Fibroblast of gingiva (primary cell): ENCODE measurements at places on chromosomes 6 and 20.

- no peak for DNase-seq
Observed at GRCh38 chr6:69164564-69165229, 529.6 kb downstream of the ADGRB3 start.

DNA sequence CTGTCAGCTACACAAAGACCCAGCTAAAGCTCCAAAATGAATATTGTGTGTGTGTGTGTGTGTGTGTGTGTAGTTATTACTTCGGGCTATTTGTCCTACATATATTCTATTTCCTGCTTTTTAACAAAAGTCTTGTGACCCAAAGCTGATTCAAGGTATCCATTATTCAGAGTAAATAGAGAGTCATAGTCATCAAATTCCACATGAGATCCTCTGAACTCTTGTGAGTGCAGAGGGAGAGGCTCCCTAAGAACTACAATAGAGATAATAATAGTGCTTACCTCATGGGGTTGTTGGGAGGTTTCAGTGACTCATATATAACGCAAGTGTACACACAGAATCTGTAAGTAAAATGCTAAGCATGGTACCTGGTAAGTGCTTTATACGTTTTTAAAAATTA, 95.6 kb upstream of the SHLD1 start:
- DNase-seq = peak; percentile 63

GRCh38 chr6:77249560-77249959, 213.7 kb downstream of the HTR1B start:
- no peak for DNase-seq

DNA sequence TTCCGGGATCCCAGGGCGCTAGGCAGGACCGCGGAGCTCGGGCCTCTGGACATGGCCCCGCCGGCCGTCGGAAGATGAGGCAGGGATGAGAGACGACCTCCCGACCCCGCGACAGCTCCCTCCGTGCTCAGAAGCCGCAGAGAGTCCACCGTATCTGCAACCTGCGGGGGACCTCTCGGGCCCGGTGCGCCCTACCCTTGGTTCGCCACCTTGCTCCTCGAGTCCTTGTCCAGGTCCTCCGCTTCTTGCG, 301 bp downstream of the PPP1R3D start:
- DNase-seq = no peak

- DNase-seq = peak; percentile 6
Observed at GRCh38 chr20:49446808-49447207, 35.7 kb downstream of the KCNB1 start.

DNA sequence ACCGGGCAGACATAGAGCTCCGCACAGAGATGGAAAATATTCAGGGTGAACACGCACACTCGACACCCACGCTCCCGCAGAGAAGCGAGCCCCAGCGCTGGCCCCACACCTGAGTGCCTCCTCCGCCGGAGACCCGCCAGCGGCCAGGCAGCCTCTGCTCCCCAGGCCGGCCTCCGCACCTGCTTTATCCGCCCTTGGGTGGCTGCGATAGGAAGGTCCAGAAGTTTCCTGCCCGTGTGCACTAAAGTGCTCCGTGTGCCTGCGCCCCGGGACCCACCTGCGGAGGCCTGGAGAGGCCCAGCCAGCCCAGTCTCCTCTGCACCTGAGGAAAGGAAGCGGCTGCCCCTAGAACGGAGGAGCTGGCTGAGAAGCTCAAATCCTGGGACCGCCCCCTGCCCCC, 10.8 kb upstream of the FOXC1 start:
- DNase-seq = no peak

DNA sequence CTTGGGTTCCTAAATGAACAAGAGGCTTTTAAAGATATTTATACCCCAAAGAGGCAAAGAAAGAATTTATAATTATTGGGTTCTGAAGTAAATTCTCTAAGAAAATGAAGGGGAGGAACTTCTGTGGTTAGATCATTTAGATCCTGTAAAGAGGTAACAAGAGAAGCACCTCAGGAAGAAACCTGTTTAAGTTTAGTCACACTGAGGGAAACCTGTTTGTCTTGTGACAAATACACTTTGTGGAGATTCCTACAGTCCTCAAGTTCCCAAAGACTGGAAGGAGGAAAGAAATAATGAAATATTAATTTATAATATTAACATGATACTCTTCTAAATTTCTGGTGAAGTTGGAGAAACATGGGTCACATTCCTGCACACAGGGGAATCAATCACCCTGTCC, 647.5 kb downstream of the EYS start:
- DNase-seq = no peak

GRCh38 chr20:38863024-38863851, 57.7 kb downstream of the PPP1R16B start:
- DNase-seq = no peak

- DNase-seq = peak; percentile 17
Observed at GRCh38 chr6:148629592-148630465, 117.0 kb upstream of the UST start.
